ENCODE measurements at places on chromosomes 12 and 14.

DNA sequence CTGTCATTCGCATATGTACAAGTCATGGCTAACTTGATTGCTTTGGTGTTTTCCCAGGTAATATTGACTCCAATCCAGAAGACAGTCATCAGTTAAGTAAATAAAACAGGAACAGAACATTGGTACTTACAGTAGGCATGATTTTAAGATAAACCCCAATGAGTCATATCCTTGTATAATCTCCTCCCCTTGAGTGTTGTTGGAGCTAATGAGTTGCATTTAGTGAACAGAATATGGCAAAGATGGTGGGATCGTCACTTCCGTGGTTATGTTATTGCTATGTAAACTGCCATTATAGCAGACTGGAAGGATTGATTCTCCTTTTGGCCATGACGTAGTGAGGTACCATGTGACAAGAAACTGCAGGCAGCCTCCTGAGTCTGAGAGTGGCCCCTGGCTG is 102.2 kb downstream of the TMX1 start:
- DNase-seq: no peak

- no peak for DNase-seq
Observed at GRCh38 chr12:62659453-62660295, 193.0 kb downstream of the MON2 start.

- DNase-seq: no peak
Observed at GRCh38 chr14:39876916-39877315, 444.7 kb upstream of the FBXO33 start.

GRCh38 chr12:11545484-11546330 is 103.8 kb upstream of the ETV6 start:
- no peak for DNase-seq

DNA sequence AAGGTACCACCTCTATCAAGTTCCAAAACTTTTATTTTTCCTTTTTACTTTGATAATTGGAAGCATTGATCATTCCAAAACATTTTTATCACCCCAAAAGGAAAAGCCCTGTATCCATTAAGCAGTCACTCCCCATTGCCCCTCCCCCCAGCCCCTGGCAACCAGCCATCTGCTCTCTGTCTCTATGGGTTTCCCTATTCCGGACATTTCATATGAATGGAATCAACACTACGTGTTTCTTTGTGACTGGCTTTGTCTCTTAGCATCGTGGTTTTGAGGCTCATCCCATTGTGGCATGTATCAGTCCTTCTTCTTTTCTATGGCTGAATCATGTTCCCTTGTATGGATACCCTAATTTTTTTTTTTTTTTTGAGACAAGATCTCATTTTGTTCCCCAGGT is 18.0 kb upstream of the PHETA1 start:
- no peak for DNase-seq

- DNase-seq: no peak
Observed at GRCh38 chr14:32259368-32260013, 56.4 kb upstream of the RNU6-8 start.

DNA sequence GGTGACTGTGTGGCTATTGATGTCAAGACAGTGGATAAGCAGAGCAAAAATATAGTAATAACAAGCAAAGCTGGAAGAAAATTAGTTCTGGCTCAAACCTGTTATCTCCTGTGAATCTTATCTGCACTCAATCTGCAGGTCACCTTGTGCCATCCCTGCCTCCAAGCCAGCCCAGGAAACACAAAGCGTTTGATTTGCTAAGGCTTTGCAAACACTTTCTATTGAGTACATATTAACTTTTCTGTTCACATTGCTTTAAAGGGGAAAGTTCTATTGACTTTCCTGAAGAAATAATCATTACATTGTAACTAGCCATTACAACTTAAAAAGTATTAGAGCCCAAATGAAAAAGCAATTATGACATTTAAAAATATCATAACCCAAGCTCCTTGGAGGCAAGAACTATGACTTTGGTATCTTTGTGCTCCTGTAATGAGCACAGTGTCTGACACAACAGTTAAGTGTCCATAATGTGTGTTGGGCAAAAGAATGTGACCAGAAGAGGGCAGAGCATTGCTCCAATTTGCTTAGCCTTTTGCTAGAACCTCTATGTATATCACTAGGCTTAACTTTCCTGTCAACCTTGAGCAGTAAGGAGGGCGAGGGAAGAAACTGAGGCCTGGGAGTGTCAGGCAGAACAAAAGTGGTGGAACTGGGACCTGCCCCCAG is 24.7 kb downstream of the SERPINA3 start:
- DNase-seq: no peak

DNA sequence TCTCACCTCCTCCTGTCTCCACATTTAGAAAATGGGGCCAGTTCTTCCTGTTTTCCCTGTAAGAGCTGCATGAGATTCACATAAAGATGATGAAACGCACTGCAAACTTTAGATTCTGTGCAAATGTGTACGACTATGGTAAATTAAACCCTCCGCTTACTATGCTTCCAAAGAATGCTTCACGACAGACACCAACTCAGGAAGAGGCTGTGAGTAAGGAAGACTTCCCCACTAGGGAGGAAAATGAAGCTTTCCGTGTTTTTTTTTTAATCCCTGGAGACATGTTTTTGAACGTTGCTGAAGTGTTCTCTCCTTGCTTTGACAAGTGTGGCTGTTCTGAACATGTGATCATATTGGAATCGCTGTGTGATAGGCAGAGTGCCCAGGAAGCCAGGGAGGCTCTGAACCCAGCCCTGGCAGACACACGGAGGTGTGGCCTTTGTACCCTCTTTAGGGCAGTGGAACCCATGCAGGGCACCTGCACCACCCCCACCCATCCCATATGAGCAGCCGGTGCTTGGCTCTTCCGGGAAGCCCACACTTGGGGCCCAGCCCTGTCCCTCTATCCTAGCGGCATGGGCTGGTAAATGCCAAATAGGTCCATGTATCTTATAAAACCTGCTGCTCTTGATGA is 7.5 kb upstream of the SYNE3 start:
- DNase-seq: no peak

- no peak for DNase-seq
Observed at GRCh38 chr14:36656687-36657398, 4.8 kb upstream of the PAX9 start.

DNA sequence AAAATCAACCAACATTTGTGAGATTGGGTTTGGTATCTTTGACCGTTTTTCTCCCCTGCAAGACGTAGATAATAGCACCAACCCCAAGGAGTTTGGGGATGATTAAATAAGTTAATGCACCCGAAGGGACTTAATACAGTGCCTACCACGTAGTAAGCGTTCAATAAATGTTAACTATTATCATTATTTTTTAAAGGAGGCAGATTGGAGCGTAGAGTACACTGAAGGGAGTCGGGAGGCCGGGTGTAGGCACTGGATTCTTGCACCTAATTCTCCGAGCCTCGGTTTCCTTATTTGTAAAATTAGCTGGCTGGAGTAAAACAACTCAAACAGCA is 367 bp upstream of the FRS2 start:
- DNase-seq: no peak

GRCh38 chr12:49974231-49974675 is 1.5 kb downstream of the AQP6 start:
- no peak for DNase-seq

GRCh38 chr12:108907839-108908351 is 28.0 kb downstream of the DAO start:
- no peak for DNase-seq

DNA sequence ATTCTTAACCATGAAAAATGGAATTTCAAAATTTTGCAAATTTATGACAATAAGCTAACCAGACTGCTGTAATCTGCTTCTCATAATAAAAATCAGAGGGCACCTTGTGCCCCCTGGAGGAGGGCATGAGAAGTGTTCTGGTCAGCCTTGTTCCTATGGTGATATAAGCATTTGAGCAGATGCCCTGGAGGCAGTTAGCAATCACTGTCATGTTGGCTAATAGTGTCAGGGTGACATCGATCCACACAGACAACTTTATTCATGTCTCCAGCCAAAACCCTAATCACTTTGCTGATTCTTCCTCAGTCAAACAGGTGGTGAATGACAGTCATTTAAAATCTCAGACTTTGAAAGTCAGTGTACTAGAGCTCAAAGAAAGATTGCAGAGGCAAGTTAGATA is 943.0 kb downstream of the GALC start:
- DNase-seq: no peak

DNA sequence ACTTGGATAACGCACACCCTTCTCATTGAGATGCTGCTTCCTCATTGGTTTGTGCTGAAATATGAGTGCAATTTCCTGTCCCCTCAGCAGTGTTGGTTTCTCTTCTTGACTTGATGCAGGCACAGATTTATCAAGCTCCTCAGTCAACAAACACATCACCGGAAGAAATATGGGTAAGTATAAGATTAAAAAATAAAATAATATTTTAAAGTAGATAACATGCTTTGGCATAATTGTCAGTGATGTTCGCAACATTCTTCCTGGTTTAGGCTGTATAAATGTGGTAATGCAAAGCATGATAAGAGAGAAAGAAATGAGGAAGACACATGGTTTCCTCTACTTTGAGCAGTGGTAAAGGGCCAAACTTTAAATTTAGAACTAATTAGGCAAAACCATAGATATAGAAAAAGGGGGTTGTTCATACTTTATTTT is at the start of gene GPR65:
TSS of gene GPR65 (plus strand) at position 86 of the 432 bp plus-strand sequence. CDS start 5,713 bp downstream, outside the sequence.
- no peak for DNase-seq

DNA sequence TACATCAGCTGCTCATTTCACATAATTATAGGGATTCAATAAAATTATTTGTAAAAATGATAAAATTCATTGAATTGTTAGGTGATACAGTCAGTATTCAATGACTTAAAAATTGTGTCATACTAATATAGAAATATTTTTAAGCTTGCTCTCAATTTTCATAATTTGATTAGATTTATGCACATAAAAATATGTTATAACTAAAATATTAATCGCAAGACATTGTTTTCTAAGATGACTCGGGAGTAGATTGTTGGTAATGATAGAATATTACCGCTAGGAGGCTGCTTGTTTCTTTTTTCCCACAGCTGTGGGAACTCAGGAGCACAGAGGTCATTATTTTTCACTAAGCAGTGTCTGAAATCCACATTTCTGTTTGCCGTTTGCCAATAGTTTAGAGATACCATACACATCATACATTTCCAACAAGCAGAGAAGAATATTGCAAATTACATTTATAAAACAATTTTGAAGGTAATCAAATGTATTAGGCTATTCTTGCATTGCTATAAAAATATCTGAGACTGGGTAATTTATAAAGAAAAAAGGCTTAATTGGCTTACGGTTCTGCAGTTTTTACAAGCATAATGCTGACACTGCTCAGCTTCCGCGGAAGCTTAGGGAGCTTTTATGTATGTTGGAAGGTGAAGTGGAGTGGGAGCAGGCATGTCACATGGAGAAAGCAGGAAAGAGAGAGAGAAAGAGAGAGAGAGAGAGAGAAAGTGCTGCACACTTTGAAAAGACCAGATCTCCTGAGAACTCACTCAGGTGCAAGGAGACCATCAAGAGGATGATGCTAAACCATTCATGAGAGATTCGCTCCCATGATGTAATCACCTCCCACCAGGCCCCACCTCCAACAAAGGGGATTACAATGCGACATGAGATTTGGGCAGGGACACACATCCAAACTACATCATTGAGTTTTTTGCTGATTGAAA is 9.2 kb downstream of the CD69 start:
- DNase-seq: no peak

DNA sequence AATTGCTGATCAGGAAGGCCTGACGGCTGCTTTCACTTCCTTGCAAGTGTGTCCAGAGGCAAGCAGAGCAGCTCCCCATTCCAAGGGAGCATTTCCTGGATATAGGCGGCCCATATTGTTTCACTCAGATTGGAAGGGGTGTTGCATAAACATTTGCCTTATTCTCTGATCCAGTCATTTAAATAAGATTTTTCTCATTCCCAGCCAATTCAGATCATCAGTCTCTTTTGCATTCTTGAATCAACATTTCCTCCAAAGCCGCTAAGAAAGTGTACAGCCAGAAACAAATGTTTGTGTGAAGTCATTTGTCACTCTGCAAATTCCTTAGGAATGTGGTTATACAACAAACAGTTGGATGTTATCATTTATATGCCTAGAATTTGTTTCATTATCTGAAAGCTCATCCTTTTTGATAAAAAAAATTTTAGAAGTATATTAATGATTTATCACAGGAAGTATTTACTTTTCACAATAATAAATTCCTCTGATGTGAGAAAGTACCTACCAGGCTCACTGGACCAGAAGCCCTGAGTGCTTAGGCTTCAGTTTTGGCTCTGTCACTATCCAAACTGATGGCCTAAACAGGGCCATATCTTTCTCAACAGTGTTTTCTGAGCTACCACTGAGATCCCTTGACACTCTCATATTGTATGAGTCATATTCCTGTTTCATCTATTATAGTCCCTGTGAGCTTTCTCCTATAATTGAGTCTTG is 379.6 kb downstream of the CCDC91 start:
- DNase-seq: no peak

- no peak for DNase-seq
Observed at GRCh38 chr12:114692186-114693058, 8.4 kb upstream of the TBX3 start.

GRCh38 chr12:114835031-114835430 is 151.1 kb upstream of the TBX3 start:
- no peak for DNase-seq

DNA sequence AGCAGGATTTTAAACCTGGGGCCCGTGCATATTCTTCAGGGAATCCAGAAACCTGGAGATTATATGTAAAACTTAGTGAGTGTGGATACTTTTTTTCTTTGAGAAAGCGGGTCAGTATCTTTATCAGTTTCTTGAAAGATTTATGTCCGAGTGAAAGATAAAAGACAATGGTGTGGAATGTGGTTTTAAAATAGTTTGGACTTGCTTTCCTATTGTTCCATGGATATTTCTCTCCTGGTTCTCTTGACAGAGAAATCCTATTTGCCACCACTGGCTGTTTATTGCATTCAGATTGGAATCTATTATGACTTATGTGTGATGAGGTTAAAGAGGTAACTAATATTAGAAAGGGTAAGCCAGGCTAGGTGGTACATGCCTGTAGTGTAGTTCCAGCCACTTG is 27.4 kb downstream of the KTN1 start:
- no peak for DNase-seq

DNA sequence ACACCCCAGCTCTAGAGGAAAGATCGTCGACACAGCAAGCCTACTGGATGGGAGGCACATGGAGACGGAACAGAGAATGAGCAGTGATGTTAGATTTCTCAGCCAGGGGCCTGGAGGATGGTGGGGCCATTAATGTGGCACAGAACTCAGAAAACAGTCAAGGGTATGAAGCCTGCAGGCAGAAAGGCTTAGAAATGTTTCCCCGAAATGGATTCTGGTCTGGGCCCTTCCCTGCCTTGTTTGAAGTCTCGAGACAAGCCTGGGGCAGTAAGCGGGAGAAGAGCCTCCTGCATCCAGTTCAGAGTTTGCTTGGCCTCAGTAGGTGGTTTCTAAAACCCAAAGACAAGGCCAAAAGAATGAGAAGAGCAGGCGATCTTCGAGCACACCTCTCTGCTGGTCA is 158.4 kb downstream of the NTF3 start:
- no peak for DNase-seq
